ENCODE measurements at places on chromosomes 12 and 14.

DNA sequence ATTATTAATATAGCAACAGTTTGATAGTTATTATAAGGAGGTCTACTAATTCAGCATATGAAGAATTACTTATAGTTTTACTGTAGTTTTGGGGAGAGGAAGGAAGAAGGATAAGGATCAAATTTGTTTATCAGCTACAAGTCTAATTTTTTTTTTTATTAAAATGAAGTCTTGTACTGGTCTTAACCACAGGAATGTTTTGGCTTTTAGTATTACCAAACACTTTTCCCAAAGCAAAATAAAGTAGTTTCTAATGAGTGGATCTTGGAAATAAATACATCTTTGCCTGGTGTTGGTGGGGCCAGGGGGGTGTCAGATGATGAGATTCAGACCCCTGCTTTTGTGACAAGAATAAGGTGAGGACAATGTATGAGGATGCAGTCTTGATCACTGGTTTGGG, 57.2 kb upstream of the ZDHHC17 start:
- no peak for DNase-seq

GRCh38 chr12:93060666-93061472, 131.8 kb upstream of the EEA1 start:
- no peak for DNase-seq

- DNase-seq: peak; percentile 51
Measured at GRCh38 chr14:106564058-106564643, 1037.8 kb downstream of the TMEM121 start.

- peak; percentile 27 for DNase-seq
Measured at GRCh38 chr14:96204151-96205058, at the start of gene BDKRB2. Gene BDKRB2 (plus strand): TSS chr14:96204839. CDS start chr14:96237108, 32,269 bp downstream.

DNA sequence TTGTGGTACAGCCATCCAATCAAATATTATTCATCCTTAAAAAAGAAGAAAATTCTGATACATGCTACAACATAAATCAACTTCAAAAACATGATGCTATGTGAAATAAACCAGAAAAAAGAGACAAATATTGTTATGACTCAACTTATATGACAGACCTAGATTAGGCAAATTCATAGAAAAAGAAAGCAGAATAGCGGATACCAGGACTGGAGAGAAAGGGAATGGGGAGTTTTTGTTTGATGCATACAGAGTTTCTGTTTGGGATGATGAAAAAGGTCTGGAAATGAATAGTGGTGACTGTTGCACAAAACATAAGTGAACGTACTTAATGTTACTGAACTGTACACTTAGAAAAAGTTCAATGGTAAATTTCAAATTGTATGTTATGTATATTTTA, 82.3 kb downstream of the SPPL3 start:
- no peak for DNase-seq

DNA sequence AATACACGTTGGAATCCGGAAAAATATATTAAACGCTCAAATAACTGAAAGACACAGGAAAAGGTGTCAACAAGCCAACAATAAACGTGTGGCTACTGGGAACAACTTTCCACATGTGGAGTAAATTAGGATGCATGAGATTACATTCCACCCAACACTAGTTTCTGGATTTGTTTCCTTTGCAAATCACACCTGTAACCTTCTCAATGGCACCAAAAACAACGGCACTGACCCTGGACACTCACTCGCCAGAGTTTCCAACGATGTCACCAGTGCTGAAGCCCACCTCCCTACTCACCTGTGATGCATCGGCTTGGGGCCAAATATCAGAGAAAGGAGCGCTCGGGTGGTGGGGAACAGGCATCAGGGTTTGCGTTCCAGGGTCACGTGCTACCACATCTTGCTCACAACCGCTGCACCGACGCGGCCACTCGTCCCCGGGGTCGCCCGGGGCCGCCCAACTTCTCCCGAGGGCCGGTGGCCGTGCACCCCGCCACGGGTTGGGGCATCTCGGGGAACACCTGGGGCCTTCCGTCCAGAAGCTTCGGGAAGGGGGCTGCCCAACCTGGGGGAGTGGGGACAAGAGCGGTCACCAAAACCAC, 629 bp downstream of the PRDM4 start:
- peak; percentile 33 for DNase-seq

- no peak for DNase-seq
Measured at GRCh38 chr14:61217516-61217915, 63.6 kb downstream of the TMEM30B start.

- no peak for DNase-seq
Measured at GRCh38 chr14:100864206-100864605, 38.3 kb downstream of the MEG3 start.

DNA sequence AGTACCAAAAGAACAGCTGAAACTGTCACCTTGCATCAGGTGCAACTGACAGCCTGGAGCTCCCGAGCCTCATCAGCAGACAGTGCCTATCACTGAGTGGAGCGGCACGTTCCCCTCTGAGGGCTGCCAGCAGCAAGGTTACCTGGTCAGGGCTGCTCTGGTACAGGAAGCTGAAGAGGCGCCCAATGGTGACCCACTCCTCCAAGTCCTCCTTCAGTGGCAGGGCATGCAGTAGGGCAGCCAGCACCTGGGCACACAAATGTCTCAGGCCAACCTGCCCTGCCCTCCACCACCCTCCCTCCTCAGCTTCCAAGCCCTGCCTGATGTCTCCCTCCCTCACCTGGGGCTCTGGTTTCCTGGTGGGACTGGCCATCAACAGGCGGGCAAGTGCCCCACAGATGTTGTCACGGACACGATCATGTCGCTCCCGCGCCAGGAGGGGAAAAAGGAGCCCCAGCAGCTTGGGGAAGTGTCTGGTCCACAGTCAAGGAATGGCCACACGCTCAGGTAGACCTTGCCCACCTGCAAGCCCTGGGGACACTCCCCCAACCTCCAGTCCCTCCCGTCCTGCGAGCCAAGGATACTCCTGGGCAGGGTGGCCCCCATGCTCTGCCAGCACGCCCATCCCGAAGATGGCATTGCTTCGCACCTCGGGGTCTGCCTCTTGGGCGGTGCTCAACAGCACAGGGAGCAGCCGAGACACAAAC, 7.1 kb downstream of the IPO4 start:
- no peak for DNase-seq

DNA sequence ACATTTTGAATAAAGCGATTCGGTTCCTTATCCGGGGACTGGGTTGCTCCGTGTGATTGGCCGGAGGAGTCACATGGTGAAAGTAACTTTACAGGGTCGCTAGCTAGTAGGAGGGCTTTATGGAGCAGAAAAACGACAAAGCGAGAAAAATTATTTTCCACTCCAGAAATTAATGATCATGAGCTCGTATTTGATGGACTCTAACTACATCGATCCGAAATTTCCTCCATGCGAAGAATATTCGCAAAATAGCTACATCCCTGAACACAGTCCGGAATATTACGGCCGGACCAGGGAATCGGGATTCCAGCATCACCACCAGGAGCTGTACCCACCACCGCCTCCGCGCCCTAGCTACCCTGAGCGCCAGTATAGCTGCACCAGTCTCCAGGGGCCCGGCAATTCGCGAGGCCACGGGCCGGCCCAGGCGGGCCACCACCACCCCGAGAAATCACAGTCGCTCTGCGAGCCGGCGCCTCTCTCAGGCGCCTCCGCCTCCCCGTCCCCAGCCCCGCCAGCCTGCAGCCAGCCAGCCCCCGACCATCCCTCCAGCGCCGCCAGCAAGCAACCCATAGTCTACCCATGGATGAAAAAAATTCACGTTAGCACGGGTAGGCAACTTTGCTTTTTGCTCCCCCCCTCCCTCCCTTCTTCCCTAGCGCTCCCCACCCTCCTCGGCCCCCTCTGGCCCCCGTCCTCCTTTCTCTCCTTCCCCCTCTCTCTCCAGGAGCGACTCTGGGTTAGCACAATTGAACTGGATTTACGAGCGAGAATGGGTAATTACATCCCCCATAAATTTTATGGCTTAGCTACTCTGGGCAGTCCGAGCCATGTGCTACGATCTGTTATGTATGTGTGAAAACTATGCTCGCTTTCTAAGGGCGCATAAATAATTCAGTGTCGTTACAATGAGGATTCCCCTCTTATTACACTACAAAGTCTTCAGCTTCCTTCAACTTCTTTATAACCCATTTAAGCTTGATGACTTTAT, at the start of gene HOXC4:
HOXC4 (plus strand) TSS at position 85 of the 991 bp plus-strand sequence; CDS start at position 173, 88 bp downstream.
- DNase-seq: no peak

GRCh38 chr14:22003461-22003860, 329.8 kb upstream of the OR4E1 start:
- no peak for DNase-seq

GRCh38 chr14:74504412-74504811, 10.8 kb downstream of the ISCA2 start:
- DNase-seq: no peak

DNA sequence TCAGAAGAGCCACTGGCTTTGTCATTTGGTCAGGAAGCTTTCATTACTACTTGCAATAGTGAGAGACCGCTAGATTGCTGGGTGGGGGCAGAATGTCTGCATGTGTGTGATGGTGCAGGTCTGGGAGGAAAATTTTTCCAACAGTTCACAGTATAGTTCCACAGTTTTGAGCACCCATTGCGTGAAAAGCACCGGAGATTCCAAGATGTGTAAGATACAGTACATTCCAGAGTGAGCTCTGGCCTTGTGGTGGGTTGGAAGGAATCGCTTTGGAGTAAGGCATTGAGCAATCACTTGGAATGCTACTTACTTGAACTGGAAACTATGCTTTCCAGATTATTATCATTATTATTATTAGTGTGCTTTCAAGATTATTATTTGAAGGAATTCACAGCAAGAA, 47.6 kb upstream of the FRMD6 start:
- no peak for DNase-seq

GRCh38 chr12:117998719-117999118, 17.8 kb upstream of the RFC5 start:
- no peak for DNase-seq

DNA sequence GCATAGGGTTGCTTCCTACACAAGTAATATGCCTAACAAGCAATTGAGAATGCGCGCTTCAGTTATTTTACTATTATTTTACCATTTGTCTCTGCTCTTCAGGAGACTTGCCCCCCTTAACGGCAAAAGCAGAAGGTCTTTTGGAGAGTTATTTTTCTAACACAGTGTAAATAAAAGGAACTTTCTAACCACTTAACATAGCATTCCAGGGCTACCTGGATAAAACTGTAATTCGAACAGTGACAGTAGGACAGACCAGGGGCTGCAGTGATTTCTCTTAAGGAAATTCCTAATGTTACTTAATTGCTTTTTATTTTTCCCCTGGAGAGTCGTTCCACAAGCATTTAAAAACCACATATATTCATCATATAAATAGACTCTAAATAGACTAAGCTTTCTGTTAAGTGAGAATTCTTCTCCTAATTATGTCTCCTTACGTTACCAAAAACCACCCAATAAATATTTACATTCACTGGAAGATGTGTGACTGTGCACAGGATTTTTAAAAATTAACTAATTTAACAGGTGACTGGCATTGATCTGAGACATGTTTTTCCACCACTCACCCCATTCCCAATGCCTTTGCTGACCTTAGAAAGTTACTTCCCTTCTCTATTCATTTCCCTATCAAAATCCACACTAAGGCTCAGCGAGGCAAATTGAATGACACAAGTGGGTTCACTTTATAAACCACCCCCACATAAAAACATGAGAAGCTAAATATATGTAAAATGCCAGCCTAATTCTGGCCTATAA, 72.4 kb downstream of the RNF34 start:
- no peak for DNase-seq

- no peak for DNase-seq
Measured at GRCh38 chr12:32089156-32089555, 17.5 kb upstream of the BICD1 start.

GRCh38 chr14:103891667-103892215, 36.5 kb upstream of the TDRD9 start:
- no peak for DNase-seq

DNA sequence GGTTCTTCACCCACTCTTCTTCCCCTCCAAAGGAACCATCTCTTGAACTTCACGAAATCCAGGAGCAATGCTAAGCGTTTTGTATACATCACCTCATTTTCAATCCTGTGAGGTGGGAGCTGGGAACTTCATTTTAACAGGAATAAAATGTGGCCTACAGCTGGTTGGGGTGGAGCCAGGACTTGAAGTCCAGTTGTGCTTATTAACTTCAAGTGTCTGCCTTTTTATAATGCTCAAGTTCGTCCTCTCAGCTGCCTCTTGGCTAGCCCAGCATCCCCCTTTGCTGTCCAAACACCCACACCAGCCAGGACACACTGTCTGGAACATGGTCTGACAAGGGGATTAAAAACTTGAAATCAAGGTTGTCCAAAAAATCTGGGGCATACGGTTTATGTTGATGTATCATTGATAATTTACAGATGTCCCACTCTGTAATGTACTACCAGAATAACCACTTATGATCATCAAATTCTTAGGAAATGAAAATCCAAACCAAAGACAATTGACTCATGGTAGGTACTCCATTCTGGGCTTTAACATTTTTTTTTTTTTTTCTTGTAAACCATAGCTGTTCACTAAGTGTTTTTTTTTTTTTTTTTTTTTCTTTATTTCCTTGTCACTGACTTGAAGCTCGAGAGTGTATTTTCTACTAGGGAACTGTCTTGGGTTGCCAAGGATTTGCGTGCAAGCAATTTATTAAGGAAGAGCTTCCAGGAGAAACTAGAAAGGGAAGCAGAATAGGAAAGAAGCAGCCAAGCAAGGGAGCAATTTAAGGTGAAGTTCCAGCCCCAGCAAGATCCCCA, 252.3 kb downstream of the EFCAB11 start:
- peak; percentile 23 for DNase-seq

- DNase-seq: no peak
Measured at GRCh38 chr14:91878274-91878673, 10.9 kb upstream of the TC2N start.

- DNase-seq: no peak
Measured at GRCh38 chr14:68535404-68536017, 257.4 kb downstream of the ZFP36L1 start.

GRCh38 chr14:67468378-67468730, 20.2 kb downstream of the TMEM229B start:
- DNase-seq: no peak

- DNase-seq: no peak
Measured at GRCh38 chr12:78559886-78560285, 304.7 kb upstream of the SYT1 start.

- no peak for DNase-seq
Measured at GRCh38 chr12:104454997-104455396, 1.8 kb upstream of the CHST11 start.

DNA sequence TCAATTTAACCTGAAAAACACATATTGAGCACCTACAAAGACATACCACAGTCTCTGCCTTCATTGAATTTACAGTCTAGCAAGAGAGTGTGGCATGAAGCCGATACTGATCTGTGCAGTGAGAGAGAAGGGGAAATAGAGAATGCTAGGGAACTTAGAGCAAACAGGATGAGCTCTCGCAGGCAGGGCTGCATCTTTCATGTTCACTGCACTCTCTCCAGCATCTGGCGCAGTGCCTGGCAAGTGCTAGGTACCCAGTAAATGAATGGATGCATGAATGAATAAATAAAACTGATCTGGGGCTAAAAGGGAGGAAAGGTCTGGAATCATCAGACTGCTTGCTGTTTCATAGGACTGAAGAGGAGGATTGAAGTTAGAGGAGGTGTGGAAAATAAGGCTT, 256.5 kb upstream of the NPAS3 start:
- DNase-seq: no peak

- DNase-seq: no peak
Measured at GRCh38 chr12:105585107-105585506, 254.6 kb downstream of the C12orf75 start.

- DNase-seq: no peak
Measured at GRCh38 chr14:64541261-64541971, 875 bp downstream of the HSPA2 start.
